Upper lobe of left lung (tissue), 6 donors: ENCODE measurements at places on chromosomes 5 and 9. TPM values are rescaled to one million over a fixed set of nuclear protein-coding genes. Genes with fewer than 3 reads are reported as not detected.
A peak's percentile ranks its signal among the peaks of the same experiment; 100 is the strongest.

The ZNF483 gene
- total RNA-seq: 22.0 TPM

The NR5A1 gene
- not detected for total RNA-seq

The PAPPA gene
- 0.46 TPM for total RNA-seq

The NR2F1 gene
- 23.7 TPM for total RNA-seq

The ADRA1B gene
- 4.0 TPM for total RNA-seq

The OBP2B gene
- total RNA-seq: not detected

The NME5 gene
- total RNA-seq: 1.6 TPM

The TMEM174 gene
- total RNA-seq: not detected

The OTP gene
- not detected for total RNA-seq

The CTNND2 gene
- total RNA-seq: 2.1 TPM

The KIF12 gene
- total RNA-seq: 5.4 TPM

The AIF1L gene
- 9.2 TPM for total RNA-seq

The RAPGEF1 gene
- 82.8 TPM for total RNA-seq

The SPINK5 gene
- 2.7 TPM for total RNA-seq

The FBLL1 gene
- 3.1 TPM for total RNA-seq

The TENT4A gene
- total RNA-seq: 20.5 TPM

The TERT gene
- not detected for total RNA-seq

DNA sequence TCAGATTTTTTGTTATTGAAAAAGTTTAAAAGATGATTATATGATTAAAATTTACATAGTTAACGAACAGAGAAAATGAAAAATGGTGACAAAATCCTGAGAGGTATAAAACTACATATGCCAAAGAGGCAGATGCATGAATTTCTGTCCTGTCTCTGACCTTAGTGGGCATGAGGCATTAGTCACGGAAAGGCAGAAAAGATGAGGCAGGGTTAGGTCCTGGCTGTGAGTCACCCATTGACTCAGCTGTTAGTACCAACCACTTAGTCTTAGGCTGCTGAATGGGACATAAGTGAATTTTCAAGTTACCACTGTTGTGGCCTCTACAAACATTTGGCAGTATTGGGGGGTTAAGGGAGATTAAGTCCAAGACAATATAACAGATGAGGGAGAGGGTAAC is 33.1 kb downstream of the RASA1 start:
- no peak overlapping the region for H3K4me3 ChIP-seq
- peaks cover 3% of the 10 kb centered on the region for H3K36me3 ChIP-seq
- DNase-seq: peak; percentile 51
- no peaks in the 10 kb centered on the region for H3K27me3 ChIP-seq
- H3K27ac ChIP-seq: no peak overlapping the region

DNA sequence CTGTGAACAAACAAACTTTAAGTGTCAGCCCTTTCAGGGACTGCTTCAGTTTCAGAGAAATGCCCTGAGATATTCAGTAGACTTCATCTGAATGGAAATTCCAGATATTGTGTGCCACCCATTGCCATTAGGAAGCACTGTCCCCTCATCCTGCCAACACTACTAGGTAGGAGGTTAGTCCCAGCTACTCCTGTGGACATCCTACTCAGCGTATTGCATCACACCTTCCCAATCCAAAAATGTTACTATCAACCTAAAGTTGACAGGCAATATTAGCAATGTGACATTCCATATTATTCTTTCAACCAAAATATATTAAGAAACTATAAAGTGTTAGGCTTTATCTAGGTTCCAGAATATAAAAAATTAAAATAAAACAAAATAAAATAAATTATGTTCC is 552.0 kb upstream of the ST8SIA4 start:
- H3K4me1 ChIP-seq: no peaks in the 10 kb centered on the region
- no peaks in the 10 kb centered on the region for H3K27me3 ChIP-seq
- no peaks in the 10 kb centered on the region for H3K36me3 ChIP-seq

DNA sequence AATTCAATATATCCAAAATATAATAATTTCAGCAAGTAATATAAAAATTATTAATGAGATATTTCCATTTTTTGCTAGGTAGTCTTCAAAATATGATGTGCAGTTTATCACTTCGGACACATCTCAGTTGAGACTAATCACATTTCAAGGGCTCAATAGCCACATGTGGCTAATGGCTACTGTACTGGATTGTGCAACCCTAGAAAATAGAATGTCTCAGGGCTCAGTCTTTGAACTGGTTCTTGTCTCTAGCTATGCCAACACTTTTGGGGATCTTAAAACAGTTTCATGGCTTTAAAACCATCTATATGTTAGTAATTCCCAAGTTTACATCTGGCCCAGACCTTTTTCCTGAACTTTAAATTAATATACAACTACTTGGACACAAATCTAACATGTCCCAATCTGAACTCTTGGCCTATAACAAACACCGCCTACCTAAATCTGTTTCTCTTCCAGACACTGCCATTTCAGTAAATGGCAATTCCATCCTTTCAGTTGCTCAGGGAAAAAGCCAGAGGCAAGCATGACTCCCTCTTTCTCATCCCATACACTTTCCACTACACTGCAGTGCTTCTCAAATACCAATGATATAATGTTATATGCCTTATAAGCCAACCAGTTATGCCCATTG is 18.8 kb downstream of the PTAR1 start:
- H3K36me3 ChIP-seq: peaks cover 12% of the 10 kb centered on the region
- no peak overlapping the region for H3K27ac ChIP-seq
- H3K4me1 ChIP-seq: peaks cover 6% of the 10 kb centered on the region
- no peak for DNase-seq

DNA sequence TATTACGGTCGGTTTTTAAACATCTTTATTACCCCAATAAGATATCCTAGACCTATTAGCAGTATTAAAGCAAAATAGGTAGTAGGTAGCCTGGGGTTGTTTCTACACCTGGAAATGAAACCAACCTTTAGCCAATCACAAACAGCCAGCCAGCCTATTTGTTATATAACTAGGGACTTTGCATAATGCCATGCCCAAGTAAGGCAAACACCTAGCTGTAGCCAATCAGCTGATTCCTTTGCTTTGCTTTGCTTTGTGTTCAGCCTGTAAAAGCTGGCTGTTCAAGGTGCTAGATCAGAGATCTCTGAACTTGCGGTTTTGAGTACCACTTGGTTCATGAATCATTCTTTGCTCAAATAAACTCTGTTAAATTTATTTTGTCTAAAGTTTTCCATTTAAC is 46.5 kb upstream of the SETD9 start:
- H3K27me3 ChIP-seq: no peaks in the 10 kb centered on the region
- no peak for DNase-seq
- peaks cover 16% of the 10 kb centered on the region for H3K36me3 ChIP-seq
- H3K4me1 ChIP-seq: no peaks in the 10 kb centered on the region

DNA sequence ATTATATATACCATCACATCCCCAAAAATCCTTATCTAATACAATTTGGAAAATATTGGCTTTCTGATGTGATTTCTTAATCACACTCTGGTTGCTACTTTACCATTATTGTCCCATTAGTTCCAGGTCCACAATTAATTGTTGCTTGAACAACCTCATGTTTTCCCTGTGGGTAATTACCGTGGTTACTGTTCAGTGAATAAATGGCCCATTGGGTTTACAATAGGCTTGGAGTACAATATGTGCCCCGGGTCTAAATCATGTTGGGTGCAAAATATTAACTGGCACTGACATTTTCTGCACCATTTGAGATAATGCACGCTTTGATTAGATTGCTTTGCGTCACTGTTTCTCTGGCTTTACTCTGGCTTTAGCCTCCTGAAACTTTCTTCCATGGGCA is 163.7 kb downstream of the GABBR2 start:
- H3K4me3 ChIP-seq: no peak overlapping the region
- H3K27ac ChIP-seq: no peak overlapping the region
- H3K4me1 ChIP-seq: no peaks in the 10 kb centered on the region
- DNase-seq: no peak

DNA sequence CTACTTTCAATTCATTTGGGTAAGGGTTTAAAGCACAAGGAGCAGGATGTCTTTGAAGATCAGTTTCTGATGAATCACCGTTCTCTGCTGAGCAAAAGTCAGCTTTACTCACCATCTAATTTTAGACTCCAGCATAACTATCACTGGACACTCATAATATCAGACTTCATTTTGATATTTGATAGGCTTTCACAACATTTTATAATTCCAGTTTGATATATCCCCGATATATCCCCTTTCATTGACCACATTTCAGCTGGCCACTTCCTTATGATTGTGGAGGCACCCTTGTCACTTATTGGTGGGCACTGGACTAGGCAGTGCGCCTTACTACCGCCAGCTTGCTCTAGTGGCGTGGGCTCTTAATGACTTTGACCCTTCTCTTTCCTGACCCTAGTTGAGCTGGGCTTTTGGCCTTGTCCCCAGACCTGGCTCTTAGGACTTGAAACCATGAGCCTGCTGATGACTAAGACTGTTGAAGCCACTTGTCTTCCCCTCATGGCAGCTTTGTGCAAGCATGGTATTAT is 46.8 kb downstream of the CYSTM1 start:
- no peak overlapping the region for H3K4me3 ChIP-seq
- DNase-seq: peak; percentile 63
- H3K27ac ChIP-seq: peak overlapping the region; percentile 62
- no peaks in the 10 kb centered on the region for H3K27me3 ChIP-seq
- H3K4me1 ChIP-seq: peaks cover 56% of the 10 kb centered on the region

DNA sequence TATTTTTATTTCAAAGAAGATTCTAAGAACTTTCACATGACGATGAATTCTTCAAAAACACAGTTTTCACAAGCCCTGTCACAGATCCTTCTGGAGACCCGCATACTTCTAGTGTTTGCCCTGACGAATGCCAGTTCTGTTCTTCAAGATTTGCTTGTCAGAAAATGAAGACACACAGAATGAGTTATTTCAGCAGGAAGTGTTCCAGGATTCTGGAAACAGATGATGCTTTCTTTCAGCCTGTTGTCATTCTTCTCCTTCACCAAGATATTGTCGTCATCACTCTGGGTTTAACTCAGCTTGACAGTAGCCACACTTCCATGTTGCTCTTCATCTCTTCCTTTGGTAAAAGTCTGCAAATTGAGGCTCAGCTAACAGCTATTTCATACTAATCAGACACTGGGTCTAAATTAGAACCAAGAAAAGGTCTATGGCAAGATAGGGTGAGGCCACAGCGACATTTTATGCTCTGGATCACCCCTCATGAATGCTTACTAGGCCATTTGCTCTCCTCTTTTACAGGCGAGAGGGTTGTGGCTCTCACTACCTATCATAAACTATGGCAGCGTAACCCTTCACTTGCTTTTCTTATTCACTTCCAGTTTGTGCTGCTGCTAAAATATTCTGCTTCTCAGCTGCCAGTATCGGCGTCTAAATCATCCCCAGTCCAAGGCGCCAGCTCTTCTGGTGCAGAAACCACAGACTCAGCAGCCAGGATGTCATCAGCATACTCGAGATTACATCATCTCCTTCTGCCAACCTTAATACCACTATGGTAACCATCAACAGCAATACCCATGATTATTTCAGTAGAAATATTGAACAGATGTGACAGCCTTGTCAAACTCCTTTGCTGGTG is 159.6 kb upstream of the TBCA start:
- H3K4me3 ChIP-seq: no peak overlapping the region
- no peak for DNase-seq
- H3K36me3 ChIP-seq: no peaks in the 10 kb centered on the region
- no peaks in the 10 kb centered on the region for H3K27me3 ChIP-seq
- no peaks in the 10 kb centered on the region for H3K4me1 ChIP-seq

GRCh38 chr9:109417585-109418544 is 80.2 kb downstream of the PTPN3 start:
- no peaks in the 10 kb centered on the region for H3K27me3 ChIP-seq
- H3K4me1 ChIP-seq: no peaks in the 10 kb centered on the region

GRCh38 chr5:180469866-180470265 is 24.3 kb upstream of the CNOT6 start:
- H3K27ac ChIP-seq: no peak overlapping the region
- no peak overlapping the region for H3K4me3 ChIP-seq
- no peak for DNase-seq
- no peaks in the 10 kb centered on the region for H3K27me3 ChIP-seq
- H3K36me3 ChIP-seq: no peaks in the 10 kb centered on the region

GRCh38 chr5:21685522-21685921 is 1167.6 kb downstream of the CDH12 start:
- H3K4me1 ChIP-seq: no peaks in the 10 kb centered on the region
- no peak for DNase-seq
- no peaks in the 10 kb centered on the region for H3K27me3 ChIP-seq

DNA sequence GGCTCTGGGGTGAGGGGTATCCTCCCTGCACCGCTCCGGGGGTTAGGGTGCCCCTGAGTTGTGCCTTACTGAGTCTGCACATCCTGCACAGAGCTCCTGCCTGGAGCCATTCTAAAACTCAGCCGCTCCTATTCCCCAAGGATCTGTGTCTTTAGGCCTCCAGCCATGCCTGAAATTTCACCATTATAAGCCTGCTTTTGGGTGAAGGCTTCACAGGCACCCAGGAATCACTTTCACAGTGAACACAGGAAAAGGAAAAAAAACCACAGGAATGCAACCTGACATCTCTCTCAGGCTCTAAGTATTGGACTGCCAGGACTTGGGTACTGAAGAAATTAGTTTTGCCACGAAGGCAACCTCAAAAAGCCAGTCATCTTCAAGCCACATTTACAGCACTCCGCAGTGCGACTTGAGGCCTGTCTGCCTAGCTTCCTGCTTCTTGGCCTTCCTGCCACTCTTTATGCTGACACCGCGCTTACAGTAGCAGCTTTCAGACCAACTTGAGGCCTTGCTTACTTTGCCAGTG is 30.9 kb downstream of the GALNT10 start:
- peak overlapping the region; percentile 15 for H3K27ac ChIP-seq
- no peak for DNase-seq
- H3K4me3 ChIP-seq: no peak overlapping the region
- H3K4me1 ChIP-seq: peaks cover 13% of the 10 kb centered on the region

DNA sequence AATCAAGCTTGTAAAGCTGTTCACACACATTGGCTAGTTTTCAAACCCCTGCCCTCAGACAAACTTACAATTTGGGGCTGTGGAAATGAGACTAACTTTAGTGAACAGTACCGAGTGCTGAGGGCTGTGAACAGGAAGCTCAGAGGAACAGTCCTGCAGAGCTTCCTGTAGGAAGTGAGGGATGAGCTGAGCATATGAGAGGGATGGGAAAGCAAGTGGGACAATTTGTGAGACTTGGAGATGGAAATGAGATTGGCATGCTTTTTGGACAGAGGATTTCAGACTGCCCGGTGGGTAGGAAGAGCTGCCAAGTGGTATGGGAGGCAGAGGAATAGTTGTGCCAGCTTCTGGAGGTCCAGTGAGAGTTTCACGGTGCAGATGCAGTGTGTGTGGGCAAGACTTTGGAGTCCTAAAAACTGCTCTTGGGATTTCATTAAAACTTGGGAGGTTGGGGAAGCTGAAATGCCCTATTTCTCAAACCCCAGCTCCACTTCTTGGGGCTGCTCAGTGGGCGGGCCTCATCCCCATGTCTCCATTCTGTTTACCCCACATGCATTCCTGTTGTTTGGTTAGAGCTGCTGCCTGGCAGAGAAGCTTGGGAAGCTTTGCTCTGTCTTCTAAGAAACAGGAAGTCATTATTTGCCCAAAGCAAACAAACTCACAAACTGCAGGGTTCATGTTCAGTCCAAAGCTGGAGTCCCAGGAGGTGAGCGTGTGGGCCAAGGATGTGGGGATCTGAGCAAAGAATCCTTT is 267.5 kb downstream of the ZSWIM6 start:
- H3K4me1 ChIP-seq: peaks cover 10% of the 10 kb centered on the region
- H3K36me3 ChIP-seq: no peaks in the 10 kb centered on the region
- H3K27ac ChIP-seq: no peak overlapping the region
- no peaks in the 10 kb centered on the region for H3K27me3 ChIP-seq
- no peak for DNase-seq
